Hematopoietic multipotent progenitor cell treated with erythropoietin and hydrocortisone succinate and interleukin-3 and kit ligand, for 15 days (in vitro differentiated cells): ENCODE measurements at places on chromosomes 3 and 15.

- DNase-seq, result no peak
These were observed 589.3 kb downstream of the RBMS3 start for GRCh38 chr3:29870136-29870535.

DNA sequence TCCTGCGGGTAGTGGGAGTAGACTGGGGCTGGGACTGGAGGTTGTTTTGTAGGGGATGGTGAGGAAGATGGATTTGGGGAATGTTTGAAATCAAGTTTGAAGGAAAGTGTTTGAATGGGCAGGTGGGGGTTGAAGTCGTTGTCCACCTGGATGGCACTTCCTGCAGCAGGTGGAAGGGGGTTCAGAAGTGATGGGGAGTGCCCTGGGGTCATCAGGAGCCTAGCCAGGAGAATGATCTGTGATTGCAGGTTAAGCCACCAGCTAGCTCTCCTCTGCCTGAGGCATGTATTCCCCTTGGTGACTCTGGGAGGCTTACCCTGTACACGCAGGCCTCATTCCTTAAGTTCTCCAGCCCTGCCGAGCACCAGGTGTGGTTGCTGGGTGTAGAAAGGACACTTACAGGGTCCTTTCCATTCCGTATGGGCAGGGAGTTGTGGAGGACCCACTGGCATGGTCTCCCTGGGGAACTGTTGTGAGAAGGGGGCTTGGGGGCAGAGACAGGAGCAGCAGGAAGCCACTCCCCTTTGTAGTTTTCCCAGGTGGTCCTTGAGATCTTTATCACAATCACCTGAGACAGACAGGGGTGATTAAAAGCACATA, 19.9 kb upstream of the EXOG start:
- no peak for DNase-seq

DNA sequence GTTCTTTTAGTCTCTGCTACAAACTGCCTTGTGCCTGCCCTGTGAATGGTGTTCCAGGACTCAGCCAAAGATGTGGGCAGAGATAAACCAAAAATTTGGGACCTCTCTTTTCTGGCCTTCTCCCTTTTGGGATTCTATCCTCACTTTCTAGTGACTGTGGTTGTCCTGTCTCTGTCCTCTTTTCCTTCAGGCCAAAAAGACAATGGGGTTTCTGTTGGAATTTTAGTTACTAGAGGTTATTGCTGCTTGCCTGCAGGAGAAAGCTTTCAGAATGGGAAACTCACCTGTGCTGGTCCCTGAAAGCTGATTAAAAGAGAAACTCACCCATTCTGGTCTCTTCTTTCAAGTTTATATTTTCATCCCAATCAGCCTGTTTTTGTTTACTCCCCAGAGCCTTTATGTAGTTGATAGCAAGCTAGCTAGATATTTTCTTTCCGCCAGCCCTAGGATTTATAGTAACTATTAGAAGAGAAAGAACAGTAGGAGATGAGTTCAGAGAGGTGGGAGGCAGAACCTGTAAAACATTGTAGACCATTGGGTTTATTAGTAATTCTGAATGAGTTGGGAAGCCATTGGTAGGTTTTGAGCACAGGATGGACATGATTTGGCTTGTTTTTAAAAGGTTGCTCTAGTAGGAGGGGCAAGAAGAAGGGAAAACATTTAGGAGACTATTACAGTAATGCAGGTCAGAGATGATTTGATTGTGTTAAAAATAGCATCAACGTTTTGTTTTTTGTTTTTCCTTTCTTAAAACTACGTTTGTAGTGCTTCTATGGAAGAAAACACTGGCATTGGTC, 138.9 kb downstream of the TCF12 start:
- DNase-seq, result no peak

DNA sequence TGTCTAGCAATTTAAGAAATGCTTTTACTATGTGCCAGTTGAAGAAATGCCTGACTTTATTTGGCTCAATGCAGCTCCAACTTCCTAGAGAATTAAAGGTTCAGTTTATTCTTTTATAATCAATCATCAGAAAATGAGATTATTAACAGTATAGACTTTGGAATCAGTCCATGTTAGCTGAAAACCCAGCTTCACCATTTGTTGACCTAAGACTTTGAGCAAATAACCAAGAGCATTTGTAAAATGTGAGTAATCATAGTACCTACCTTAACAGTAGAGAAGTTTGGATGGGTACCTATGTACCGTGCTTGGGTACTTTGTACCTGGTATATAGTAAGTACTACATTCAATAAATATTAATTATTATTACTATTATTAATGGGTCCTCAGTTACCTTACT, 105.9 kb downstream of the RARB start:
- DNase-seq, result no peak

DNA sequence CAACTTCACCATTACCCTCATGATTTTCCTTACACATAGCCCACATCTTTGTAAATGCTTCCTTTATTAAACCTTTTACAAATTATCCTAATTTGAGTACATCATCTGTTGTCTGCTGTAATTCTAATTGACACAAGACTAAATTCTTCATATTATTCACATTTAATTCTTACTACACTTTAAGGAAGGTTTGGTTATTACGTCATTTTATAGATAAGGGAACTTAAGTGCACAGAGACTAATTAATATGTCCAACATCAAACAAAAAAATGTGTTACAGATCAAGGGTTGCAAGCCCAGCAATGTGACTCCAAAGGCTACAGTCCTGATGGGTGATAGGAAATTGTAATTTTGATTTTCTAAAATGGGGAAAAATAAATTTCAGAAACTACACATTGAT, 289.1 kb upstream of the ZNF385D start:
- no peak for DNase-seq

DNA sequence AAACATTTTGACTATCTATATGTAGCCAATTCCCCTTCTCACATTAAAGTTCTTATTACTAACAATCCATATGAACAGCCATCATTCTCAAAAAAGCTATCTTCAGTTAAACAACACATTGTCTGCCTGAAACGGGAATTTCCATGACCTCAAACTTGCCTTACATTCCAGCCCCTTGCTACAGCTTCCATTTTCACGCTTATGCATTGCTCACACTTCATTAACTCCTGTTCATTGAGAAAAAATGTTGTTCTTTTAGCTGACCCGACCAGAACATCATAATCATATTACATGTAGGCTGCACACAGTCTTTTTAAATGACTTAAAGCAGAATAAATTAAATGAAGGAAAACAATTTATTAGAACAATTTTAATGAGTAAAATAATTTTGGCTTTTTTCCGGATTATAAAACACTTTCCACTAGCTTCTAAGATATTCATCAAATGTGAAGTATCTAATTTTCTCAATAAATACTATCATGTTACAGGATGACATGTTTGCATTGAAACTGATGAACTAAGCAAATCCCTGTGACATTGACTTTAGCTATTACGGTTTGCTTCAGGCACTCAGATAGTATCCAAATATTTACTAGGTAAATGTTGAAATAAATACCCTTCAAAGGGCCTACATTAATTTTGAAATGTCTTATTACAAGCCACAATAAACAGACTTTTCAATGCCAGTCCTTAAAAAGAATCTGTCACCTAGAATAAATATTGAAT, 49.9 kb downstream of the P3H2 start:
- no peak for DNase-seq

GRCh38 chr3:155202626-155203025, 90.9 kb downstream of the STRIT1 start:
- no peak for DNase-seq

DNA sequence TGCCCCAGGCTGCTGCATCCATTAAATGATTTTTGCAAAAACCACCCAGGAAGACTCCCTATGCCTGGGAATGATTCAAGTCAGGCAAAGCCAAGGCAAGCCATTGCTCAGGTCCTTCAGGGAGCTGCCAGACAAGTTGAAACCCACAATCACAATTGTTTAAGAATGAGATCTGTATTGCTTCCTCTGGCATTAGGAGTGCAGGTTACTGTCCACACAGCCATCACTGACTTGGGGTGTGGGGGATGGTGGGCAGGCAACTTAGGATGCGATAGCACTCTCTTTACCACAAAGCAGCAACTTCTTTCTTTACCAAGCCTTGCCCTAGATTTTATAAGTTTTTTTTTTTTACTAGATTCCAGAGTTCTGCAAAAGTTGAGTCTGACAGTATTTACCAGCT, 15.0 kb upstream of the IL20RB start:
- no peak for DNase-seq

DNA sequence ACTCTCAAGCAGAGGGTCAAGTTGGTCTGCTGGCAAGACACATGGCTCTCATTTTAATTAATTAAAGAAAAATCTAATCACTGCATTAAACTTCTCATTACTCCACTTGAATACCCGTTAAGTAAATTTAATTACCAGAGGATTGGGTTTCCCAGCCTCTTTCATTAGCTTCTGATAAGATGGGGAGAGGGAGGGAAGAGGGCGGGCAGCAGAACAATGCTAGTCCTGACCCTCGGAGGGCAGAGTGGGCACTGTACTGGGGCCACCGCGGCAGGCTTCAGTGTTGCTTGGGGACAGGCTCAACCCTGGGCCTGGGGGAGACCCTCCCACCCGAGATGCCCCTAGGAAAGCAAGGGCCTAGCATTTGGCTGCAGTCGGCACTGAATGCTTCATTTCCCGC, 55.6 kb upstream of the LINGO1 start:
- DNase-seq, result no peak

GRCh38 chr15:39784125-39784524, 1.5 kb upstream of the FSIP1 start:
- no peak for DNase-seq

- DNase-seq, result no peak
These were observed 5.8 kb upstream of the CCK start for GRCh38 chr3:42271786-42272185.

GRCh38 chr15:61115241-61115640, 113.9 kb downstream of the RORA start:
- no peak for DNase-seq

GRCh38 chr3:73706771-73707170, 82.0 kb upstream of the PDZRN3 start:
- no peak for DNase-seq

DNA sequence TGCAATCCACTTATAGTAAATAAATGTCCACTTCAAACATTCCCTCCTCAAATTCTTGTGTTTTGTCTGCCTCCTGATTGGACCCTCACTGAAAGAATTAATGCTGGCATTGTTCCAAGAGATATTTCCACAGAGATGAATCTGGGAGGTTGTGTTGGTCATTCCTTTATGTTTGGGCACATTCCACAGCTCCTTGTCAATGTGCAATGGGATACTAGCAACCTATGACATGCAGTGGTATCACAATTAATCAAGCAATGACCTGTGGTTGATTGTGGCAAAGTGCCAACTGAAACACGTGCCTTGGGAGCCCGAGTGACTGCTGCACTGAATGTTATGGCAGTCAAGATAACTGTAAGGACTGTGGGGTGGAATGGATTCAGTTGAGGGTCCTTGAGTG, 55.0 kb upstream of the SNRPN start:
- no peak for DNase-seq

DNA sequence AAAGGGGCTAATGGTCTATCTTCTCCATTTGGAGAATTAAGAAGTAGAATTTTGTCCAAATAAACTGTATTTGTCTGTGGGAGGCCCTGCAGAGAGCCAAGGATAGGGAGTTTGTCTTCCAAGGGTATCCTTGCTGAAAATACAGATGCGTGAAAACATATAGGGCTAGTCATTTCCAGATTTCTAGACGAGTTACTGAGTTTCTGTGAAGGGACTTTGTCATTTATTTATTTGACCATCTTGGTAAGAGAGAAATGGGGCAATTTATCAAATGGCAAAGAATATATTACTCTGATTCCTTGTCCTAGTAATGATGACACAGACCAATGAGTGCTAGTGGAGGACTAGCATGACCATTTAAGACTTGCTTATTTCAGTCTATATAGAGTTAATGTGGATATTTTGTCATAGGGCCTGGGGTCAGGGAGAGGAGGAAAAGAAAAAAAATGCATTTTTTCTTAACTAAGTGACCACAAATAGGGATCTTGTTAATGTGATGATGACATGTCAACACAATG, 376.6 kb upstream of the ONECUT1 start:
- DNase-seq, result no peak

GRCh38 chr3:105662306-105662705, 206.5 kb downstream of the CBLB start:
- no peak for DNase-seq

GRCh38 chr3:9420850-9421549, 23.6 kb downstream of the SETD5 start:
- DNase-seq, result no peak

- DNase-seq, result no peak
These were observed 48.1 kb downstream of the SH3BP5 start for GRCh38 chr3:15284121-15284889.

- no peak for DNase-seq
These were observed 20.2 kb downstream of the LRIG1 start for GRCh38 chr3:66480666-66481065.

- peak; percentile 5 for DNase-seq
These were observed 28.1 kb downstream of the CPNE4 start for GRCh38 chr3:132006605-132007204.

DNA sequence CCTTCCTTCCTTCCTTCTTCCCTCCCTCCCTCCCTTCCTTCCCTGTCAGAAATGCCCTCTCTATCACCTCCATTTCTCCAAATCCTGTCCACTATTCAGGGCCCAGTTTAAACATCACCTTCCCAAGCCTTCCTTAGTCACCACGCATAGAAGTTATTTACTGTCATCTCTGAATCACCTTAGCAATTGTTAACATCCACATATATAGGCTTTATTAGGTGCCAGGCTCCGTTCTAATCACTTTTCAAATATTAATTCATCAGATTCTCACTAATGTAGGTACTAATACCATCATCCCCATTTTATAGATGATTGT, 1.1 kb upstream of the MAGEF1 start:
- no peak for DNase-seq

- no peak for DNase-seq
These were observed 29.4 kb downstream of the TP53BP1 start for GRCh38 chr15:43463507-43463906.

DNA sequence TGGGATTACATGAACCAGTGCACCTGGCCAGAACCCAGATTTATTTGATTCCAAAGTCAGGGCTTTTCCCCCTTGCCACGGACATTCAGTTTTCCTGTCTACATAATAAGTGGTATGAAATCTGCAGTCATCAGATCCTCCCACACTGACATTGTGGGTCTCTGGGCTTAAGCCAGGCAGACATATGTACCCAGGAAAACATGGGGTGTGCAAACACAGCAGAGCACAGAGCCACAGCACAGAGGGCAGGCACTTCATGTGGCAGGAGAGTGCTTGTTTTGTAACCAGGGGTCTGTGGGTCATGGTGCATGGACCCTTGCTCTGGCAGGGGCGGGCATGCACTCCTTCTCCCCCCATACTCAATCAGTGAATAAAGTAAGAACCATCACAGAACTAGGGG, 6.1 kb upstream of the ABTB1 start:
- DNase-seq, result no peak

- DNase-seq, result no peak
These were observed 137.9 kb downstream of the PDCD6IP start for GRCh38 chr3:33936171-33936920.

DNA sequence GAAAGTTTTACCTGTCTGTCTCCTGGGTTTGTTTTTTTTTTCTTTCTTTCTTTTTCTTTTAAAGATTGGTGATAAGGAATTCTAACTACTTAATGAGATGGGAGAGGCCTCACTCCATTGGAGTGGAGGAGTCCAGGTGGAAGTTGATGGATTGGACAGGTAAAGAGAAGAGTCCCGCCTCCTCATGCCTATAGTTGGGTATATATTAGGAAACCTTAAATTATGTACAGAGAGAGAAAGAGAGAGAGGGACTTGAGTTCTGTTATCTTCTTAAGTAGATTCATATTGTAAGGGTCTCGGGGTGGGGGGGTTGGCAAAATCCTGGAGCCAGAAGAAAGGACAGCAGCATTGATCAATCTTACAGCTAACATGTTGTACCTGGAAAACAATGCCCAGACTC, 158.2 kb downstream of the TP63 start:
- no peak for DNase-seq
